ENCODE measurements at places on chromosomes 2 and 18.

GRCh38 chr18:27661320-27662018 lies 476.4 kb upstream of the CHST9 start:
- DNase-seq = no peak

DNA sequence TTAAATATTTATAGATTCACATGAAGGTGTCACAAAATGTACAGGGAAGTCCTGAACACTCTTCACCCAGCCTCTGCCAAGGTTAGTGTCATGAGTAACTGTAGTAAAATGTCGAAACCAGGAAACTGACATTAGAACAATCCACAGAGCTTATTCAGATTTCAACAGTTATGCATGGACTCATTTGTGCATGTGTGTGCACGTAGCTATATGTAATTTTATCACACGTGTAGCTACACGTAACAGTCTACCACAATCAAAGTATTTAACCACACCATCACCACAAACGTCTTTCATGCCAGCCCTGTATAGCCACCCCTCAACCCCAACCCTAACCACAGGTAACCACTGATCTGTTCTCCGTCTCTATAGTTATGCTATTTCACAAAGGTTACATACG lies 211.7 kb upstream of the REV1 start:
- no peak for DNase-seq

DNA sequence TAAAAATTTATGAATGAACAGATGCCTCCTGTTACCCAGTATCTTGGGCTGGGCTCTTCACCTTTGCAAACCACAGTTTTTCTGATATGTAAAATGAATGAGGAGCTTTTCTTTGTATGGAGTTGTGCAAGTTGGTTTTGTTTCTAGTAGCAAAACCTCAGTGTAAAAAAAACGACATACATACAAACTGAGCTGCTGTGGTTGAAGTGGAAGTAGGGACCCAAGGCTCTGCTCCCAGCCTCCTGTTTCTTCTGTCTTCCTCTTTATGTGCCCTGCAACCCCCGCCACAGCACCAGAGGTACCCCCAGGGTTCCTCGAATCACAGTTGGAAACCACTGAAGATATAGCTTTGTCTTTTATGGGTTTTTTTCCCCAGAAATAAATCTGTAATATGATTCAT lies 118.1 kb downstream of the MYO1B start:
- no peak for DNase-seq

DNA sequence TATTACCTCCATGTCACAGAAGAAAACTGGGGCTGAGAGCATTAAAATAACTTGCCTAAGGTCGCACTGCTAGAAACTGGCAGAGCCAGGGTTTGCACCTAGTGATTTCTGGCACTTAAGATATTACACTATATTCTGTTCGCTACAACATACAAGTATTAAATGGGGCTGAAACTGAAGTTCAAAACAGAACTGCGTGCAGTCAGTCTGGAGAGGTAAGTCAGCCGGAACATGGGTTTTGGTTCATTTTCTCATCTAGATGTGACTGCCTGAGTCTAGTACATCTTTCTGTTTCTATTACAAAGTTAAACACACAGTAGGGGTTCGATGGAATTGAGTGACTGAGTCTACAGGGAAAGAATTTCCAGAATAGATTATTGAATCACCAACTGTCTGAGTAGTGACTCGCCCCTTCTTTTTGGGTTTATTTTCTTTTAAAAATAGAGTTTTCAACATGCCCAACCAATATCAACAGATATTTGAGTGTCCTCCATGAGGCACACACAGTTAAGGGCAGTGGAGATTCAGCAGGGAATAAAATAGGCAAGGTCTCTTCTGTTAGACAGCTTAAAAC lies 150.8 kb downstream of the RNF152 start:
- DNase-seq = no peak

- DNase-seq = no peak
Measured at GRCh38 chr2:10909050-10909995, 2.4 kb upstream of the KCNF1 start.

GRCh38 chr2:112605926-112606325 lies 21.5 kb downstream of the CHCHD5 start:
- no peak for DNase-seq

All from caudate nucleus (tissue), 63 donors.